Transverse colon (tissue), 4 donors: ENCODE measurements at places on chromosomes 16 and 17. TPM values are rescaled to one million over a fixed set of nuclear protein-coding genes. Genes with fewer than 3 reads are reported as not detected.

Gene AANAT
- not detected for total RNA-seq

Gene MT1M
- total RNA-seq, result 48.3 TPM

DNA sequence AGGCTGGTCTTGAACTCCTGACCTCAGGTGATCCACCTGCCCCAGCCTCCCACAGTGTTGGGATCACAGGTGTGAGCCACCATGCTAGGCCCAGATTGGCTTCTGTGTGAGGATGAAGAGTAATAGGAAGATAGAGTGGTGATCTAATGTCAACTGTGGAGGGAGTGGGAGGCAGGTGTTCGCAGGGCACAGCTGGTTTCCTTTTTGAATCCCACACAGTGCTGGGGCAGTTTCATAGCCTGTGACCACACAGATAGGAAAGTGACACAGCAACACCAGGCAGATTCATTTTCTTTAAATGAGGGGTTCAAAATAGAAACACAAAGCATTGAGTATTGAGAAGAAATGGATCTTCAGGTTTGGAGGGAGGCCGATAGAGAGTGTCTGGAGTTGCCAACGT lies 540.3 kb downstream of the WWOX start:
- H3K4me3 ChIP-seq, result no peak overlapping the region
- no peaks in the 10 kb centered on the region for H3K27me3 ChIP-seq
- H3K27ac ChIP-seq, result no peak overlapping the region
- no peaks in the 10 kb centered on the region for H3K4me1 ChIP-seq

Gene DNAI2
- not detected for total RNA-seq

DNA sequence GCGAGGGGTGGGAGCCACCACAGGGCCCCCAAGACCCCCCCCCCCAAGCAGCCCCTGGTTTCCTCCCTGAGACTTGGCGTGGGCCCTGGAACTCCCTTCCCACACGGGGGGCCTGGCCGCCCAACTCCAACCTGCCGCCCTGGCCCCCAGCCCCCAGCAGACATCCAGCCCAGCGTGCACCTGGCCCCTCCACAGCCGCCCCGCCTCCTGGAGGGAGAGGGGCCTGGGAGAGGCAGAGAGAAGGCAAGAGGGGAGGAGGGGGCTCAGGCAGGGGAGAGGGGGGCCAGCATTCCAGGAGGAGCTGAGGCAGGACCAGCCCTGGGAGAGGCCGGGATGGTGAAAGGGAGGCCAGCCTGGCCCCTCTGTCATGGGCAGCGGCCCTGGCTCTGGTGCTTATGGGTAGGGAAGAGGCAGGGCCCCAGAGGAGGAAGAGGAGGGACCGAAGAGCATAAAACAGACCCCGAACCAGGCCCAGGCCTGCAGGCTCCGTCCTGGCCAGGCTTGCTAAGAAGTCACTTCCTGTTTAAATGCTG lies 16.7 kb downstream of the IL34 start:
- H3K36me3 ChIP-seq, result no peaks in the 10 kb centered on the region
- H3K27ac ChIP-seq, result peak overlapping the region; percentile 27
- H3K4me1 ChIP-seq, result no peaks in the 10 kb centered on the region
- no peaks in the 10 kb centered on the region for H3K27me3 ChIP-seq

DNA sequence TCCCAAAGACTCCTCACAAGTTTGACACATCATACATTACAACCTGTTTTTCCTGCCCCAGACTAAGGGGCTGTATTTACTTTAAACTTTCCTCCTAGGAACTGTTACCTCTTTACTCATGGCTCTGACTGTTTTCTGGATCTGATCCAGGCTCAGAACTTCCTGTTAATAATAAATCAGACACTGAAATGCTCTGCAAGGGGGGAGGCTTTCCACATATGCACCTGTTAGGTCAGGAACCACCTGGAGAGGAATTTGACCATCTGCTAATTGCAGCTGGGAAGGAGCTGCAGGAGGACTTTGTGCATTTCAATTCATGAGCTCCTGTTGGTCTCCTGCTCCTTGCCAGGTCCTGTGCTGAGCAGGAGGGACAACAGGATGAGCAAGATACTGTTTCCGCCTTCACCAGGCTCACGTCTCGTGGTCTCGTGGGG lies 476.9 kb upstream of the CDH5 start:
- no peaks in the 10 kb centered on the region for H3K27me3 ChIP-seq
- no peaks in the 10 kb centered on the region for H3K36me3 ChIP-seq

GRCh38 chr17:40179923-40180659 lies 2.8 kb downstream of the RAPGEFL1 start:
- no peaks in the 10 kb centered on the region for H3K36me3 ChIP-seq
- peaks cover 59% of the 10 kb centered on the region for H3K4me1 ChIP-seq
- H3K4me3 ChIP-seq, result peak overlapping the region; percentile 79
- H3K27me3 ChIP-seq, result no peaks in the 10 kb centered on the region
- DNase-seq, result peak; percentile 47

- no peak overlapping the region for H3K4me3 ChIP-seq
- H3K27ac ChIP-seq, result no peak overlapping the region
- DNase-seq, result no peak
- H3K4me1 ChIP-seq, result no peaks in the 10 kb centered on the region
Observed at GRCh38 chr17:1965556-1966273, 59.4 kb downstream of the RTN4RL1 start.

GRCh38 chr17:7256766-7257456 lies 4.9 kb downstream of the ELP5 start:
- peaks cover 10% of the 10 kb centered on the region for H3K36me3 ChIP-seq
- H3K4me3 ChIP-seq, result no peak overlapping the region
- H3K27ac ChIP-seq, result peak overlapping the region; percentile 95
- peaks cover 35% of the 10 kb centered on the region for H3K4me1 ChIP-seq
- H3K27me3 ChIP-seq, result peaks cover 13% of the 10 kb centered on the region
- DNase-seq, result no peak

DNA sequence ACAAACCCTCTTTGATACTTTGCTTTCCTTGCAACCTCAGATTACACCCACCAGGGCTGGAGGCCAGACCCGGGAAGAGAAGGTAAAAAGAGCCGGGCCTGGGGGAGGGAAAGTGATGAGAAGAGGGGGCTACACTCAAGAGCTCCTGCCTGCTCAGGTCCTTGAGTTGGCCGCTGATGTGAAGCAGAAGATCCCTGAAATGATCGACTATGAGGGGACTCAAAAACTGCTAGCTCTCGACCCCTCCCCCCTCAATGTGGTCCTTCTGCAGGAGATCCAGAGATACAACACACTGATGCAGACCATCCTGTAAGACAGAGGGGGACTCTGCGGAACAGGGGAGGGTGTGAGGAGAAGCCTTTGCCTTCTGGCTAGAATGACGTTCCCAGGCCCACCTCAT lies 2.8 kb upstream of the KDM6B start:
- H3K27me3 ChIP-seq, result no peaks in the 10 kb centered on the region
- H3K27ac ChIP-seq, result no peak overlapping the region
- no peak for DNase-seq
- H3K36me3 ChIP-seq, result no peaks in the 10 kb centered on the region
- H3K4me1 ChIP-seq, result peaks cover 23% of the 10 kb centered on the region
- no peak overlapping the region for H3K4me3 ChIP-seq

GRCh38 chr16:72744076-72744793 lies 303.7 kb downstream of the ZFHX3 start:
- H3K4me1 ChIP-seq, result no peaks in the 10 kb centered on the region
- DNase-seq, result no peak
- H3K27me3 ChIP-seq, result no peaks in the 10 kb centered on the region
- H3K27ac ChIP-seq, result no peak overlapping the region

- DNase-seq, result peak; percentile 32
- no peak overlapping the region for H3K4me3 ChIP-seq
- H3K27ac ChIP-seq, result no peak overlapping the region
- H3K27me3 ChIP-seq, result peaks cover 62% of the 10 kb centered on the region
Observed at GRCh38 chr16:86761111-86762031, 183.0 kb downstream of the FOXL1 start.
